ENCODE measurements at places on chromosomes 7 and 10. TPM values are rescaled to one million over a fixed set of nuclear protein-coding genes. Genes with fewer than 3 reads are reported as not detected.

DNA sequence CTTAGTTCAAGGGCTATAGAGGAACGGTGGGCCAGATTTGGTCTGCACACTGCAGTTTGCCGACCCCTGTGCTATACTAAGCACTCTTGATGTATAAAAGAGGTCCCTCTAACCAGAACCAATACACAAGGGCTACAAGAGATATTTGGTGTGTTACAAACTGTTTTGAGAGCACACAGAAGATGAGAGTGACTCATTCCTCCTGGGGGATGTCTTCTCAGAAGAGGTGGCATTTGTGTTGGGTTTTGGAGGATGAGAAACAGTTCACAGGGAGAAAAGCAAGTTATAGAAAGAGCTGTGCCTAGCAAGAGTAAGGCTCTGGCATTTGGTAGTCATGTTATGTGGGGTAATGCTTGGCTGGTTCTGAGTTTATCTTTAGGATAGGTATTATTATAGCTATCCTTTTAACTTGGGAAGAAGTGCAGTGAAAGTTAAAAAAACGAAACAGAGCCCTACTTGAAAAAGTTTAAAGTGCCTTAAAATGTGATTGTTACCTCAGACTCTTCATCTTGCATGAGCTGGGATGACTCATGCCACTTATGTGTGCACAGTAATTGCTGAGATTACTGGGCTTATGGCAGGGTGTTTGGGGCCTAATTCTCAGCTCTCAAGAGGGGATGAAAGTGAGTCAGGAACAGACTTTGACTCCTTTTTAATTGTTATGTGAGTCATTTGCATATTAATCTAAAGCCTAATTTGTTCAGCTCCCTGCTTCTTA, 160.4 kb downstream of the KIF20B start:
- H3K4me1 ChIP-seq: peaks cover 27% of the 10 kb centered on the region
- no peaks in the 10 kb centered on the region for H3K27me3 ChIP-seq
- H3K36me3 ChIP-seq: no peaks in the 10 kb centered on the region

- H3K36me3 ChIP-seq: no peaks in the 10 kb centered on the region
- no peak overlapping the region for H3K27ac ChIP-seq
- no peak for DNase-seq
- no peak overlapping the region for H3K4me3 ChIP-seq
- H3K27me3 ChIP-seq: peaks cover 7% of the 10 kb centered on the region
Measured at GRCh38 chr10:86072413-86072812, 294.2 kb downstream of the GRID1 start.

GRCh38 chr10:124916098-124916584, 25.8 kb upstream of the ZRANB1 start:
- peaks cover 35% of the 10 kb centered on the region for H3K4me1 ChIP-seq
- peaks cover 1% of the 10 kb centered on the region for H3K36me3 ChIP-seq
- H3K27me3 ChIP-seq: no peaks in the 10 kb centered on the region
- peak overlapping the region; percentile 85 for H3K27ac ChIP-seq

- peaks cover 3% of the 10 kb centered on the region for H3K27me3 ChIP-seq
- H3K4me3 ChIP-seq: no peak overlapping the region
- no peak for DNase-seq
- H3K27ac ChIP-seq: no peak overlapping the region
- H3K36me3 ChIP-seq: no peaks in the 10 kb centered on the region
Measured at GRCh38 chr7:43385309-43385680, 197.6 kb upstream of the STK17A start.

- H3K27me3 ChIP-seq: no peaks in the 10 kb centered on the region
- no peak overlapping the region for H3K27ac ChIP-seq
- no peak for DNase-seq
- H3K36me3 ChIP-seq: no peaks in the 10 kb centered on the region
- no peaks in the 10 kb centered on the region for H3K4me1 ChIP-seq
Measured at GRCh38 chr10:60473557-60473956, 83.9 kb upstream of the ANK3 start.

- H3K4me1 ChIP-seq: no peaks in the 10 kb centered on the region
- DNase-seq: no peak
- no peak overlapping the region for H3K27ac ChIP-seq
- no peak overlapping the region for H3K4me3 ChIP-seq
- H3K27me3 ChIP-seq: peaks cover 4% of the 10 kb centered on the region
- no peaks in the 10 kb centered on the region for H3K36me3 ChIP-seq
Measured at GRCh38 chr7:33982425-33982786, 77.1 kb downstream of the BMPER start.

- peaks cover 21% of the 10 kb centered on the region for H3K36me3 ChIP-seq
- H3K4me1 ChIP-seq: no peaks in the 10 kb centered on the region
- DNase-seq: no peak
- no peak overlapping the region for H3K4me3 ChIP-seq
- no peak overlapping the region for H3K27ac ChIP-seq
Measured at GRCh38 chr10:70856454-70856853, 31.9 kb downstream of the PCBD1 start.

- H3K4me1 ChIP-seq: no peaks in the 10 kb centered on the region
- DNase-seq: peak; percentile 62
- H3K27me3 ChIP-seq: no peaks in the 10 kb centered on the region
Measured at GRCh38 chr7:86939197-86939814, 120.1 kb downstream of the ELAPOR2 start.

DNA sequence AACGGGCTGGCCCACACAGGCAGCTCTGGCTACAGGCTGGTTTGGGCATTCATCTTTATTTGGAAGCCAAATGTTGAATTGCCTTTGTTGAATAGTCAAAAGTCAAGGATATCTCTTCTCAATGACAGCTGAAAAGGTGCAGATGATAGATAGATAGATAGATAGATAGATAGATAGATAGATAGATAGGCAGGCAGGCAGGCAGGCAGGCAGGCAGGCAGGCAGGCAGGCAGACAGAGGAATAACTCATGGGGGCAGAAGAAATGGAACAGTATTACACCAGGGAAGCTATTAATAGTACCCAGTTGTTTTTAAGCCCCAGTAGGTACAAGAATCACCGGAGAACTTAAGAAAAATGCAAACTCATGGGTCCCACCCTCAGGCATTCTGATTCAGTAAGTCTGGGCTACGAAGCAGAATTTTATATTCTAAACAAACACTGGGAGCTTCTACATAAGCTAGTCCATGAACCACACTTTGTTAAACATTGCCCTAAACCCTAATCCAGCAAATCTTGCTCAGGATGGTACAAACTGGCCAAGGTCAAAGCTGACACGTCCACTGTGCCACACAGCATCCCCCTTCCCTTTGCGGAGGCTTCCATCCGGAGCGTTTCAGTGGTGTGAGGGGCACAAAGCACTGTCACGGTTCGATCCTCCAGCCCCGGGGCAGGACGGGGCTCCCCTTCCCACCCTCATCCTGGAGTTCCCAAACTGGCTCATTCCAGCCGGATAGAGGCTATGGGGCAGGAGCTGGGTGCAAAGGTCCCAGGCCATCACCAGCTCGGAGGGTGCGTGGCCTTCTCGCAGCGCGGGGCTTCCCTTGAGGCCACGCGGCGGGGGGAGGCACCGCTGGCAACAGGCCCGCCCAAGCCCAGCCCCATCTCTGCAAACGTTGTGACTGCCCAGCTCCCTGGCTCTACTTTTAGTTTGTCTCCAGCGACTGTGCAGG, 6.7 kb downstream of the PRKAG2 start:
- no peaks in the 10 kb centered on the region for H3K36me3 ChIP-seq
- H3K27me3 ChIP-seq: no peaks in the 10 kb centered on the region
- no peak overlapping the region for H3K4me3 ChIP-seq
- peaks cover 20% of the 10 kb centered on the region for H3K4me1 ChIP-seq

DNA sequence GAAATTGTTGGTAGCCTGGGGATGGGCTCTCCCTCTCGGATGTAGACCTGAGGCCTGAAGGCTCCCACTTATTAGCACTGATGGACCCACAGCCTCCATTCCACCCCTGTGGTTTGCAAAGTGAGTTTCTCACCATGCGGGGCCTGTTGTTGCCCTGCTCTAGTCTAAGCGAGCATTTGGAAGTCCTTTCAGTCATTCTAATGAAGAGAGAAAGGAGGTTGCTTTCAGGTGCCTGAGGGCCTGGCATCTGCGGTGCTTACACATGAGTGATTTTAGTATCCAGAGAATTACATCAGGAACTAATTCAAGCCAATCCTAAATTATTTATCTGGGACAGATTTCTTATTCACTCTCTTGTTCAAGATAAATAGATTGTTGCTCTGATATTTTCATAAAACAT, 61.6 kb downstream of the NAMPT start:
- H3K4me3 ChIP-seq: no peak overlapping the region
- no peak overlapping the region for H3K27ac ChIP-seq
- DNase-seq: no peak
- H3K27me3 ChIP-seq: peaks cover 6% of the 10 kb centered on the region

GRCh38 chr7:92835851-92836488, 403 bp downstream of the CDK6 start:
- H3K27ac ChIP-seq: peak overlapping the region; percentile 97
- peak; percentile 50 for DNase-seq
- H3K4me3 ChIP-seq: peak overlapping the region; percentile 89
- peaks cover 18% of the 10 kb centered on the region for H3K4me1 ChIP-seq

DNA sequence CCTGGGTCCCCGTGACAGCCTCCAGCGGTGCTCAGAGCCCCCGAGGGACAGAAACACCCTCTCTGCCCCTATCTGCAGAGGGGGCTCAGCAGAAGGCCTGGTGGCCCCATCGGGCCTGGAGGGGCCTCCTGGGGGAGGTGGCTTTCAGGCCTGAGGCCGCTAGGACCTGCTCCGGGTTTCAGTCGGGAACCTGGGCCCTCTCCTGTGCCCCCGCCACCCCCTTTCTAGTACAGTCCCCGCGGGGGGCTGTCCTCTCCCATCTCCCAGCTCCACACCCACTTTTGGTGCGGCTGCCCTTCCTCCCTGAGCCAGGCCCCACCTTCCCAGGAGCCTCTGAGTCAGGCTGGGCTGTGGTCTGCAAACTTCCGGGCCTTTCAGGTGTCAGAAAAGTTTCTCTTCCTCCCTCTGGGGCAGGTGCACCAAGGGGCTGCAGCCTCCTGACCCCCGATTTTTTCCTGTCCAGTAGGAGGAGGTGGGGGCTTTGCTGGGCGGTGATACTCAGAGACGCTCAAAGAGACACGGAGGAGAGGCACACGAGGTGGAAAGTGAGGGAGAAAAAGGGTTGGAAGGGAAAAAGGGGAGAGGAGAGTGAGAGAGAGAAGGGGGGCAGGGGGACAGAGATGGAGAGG, 692 bp downstream of the CARD11 start:
- H3K27me3 ChIP-seq: no peaks in the 10 kb centered on the region
- H3K4me3 ChIP-seq: peak overlapping the region; percentile 99
- peaks cover 35% of the 10 kb centered on the region for H3K36me3 ChIP-seq
- H3K4me1 ChIP-seq: peaks cover 51% of the 10 kb centered on the region
- peak; percentile 90 for DNase-seq
- peak overlapping the region; percentile 99 for H3K27ac ChIP-seq

DNA sequence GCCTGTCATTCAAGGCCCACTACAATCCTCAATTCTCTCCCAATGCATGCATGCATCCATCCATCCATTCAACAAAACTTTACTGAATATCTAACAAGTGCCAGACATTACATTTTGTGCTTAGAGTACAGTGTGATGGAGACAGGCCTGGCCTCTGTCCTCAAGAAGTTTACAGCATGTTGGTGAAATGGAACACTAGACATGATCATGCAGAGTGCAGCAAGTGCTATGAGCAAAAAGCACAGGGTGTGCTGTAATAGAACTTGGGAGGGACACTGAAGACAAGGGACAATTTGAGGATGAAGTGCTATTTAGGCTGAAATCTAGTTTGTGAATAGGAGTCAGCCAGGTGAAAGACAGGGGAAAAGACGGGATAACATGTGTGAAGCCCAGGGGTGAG, 347.8 kb downstream of the PTEN start:
- H3K4me3 ChIP-seq: no peak overlapping the region
- H3K27ac ChIP-seq: no peak overlapping the region
- no peaks in the 10 kb centered on the region for H3K36me3 ChIP-seq
- no peaks in the 10 kb centered on the region for H3K27me3 ChIP-seq
- DNase-seq: no peak

GRCh38 chr10:29569795-29570194, 65.0 kb downstream of the SVIL start:
- no peak overlapping the region for H3K27ac ChIP-seq
- peaks cover 1% of the 10 kb centered on the region for H3K36me3 ChIP-seq
- no peak overlapping the region for H3K4me3 ChIP-seq
- no peaks in the 10 kb centered on the region for H3K4me1 ChIP-seq
- H3K27me3 ChIP-seq: no peaks in the 10 kb centered on the region

DNA sequence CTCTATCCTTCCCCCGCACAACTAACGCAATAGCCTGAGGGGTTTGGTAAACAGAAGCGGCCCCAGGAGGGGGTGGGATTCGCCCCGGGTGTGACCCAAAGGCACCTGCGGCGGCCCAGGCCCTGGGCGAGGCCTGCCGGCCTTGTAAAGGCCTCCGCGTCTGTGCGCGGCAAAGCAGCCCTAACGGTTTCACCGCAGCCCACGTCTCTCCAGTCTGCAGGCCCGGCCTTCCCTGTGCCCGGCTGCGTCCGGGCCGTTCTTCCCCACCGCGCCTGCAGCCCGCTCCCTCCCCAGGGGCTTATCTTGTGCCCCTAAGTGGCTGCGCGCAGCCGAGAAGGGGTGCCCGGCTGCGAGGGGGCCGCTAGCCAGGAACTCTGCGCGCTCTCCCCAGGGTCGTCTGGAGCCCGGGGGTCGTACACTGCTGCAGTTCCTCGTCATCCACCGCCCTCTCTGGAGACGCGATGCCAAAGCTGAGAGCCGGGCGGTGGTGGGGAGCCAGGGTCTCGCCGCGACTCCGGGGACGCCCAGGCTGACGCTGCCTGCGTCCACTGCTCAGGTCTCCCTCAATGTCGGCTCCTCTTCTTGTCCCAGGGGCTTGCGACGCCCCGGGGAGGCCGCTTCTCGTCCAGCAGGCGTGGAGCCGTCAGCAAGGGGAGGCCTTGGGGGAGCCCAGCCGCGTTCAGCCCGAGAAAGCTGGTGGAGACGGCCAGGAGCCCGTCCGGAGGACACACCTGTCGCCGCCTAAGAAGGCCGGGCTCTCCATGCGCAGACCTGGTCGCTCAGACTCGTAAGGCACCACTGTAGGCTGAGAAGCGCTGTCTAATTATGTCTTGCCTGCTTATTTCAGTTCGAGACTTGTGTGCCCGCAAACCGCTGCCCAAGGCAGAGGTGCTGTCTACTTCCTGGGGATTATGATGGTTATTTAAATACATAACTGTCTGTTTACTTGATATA, 132.3 kb downstream of the SPAG6 start:
- no peaks in the 10 kb centered on the region for H3K36me3 ChIP-seq
- peaks cover 45% of the 10 kb centered on the region for H3K27me3 ChIP-seq
- peaks cover 15% of the 10 kb centered on the region for H3K4me1 ChIP-seq
- H3K27ac ChIP-seq: no peak overlapping the region
- H3K4me3 ChIP-seq: no peak overlapping the region

DNA sequence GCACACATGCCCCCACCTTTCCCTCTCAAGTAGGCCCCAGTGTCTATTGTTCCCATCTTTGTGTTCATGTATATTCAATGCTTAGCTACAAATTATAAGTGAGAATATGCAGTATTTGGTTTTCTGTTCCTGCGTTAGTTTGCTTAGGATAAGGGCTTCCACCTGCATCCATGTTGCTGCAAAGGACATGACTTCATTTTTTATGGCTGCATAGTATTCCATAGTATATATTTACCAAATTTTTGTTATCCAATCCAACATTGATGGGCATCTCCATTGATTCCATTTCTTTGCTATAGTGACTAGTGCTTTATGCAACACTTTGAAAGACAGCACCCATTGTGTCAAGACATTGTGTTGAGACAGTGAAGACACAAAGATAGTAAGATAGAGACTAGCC, 19.0 kb upstream of the ABCB4 start:
- no peak overlapping the region for H3K4me3 ChIP-seq
- H3K27ac ChIP-seq: no peak overlapping the region
- no peaks in the 10 kb centered on the region for H3K36me3 ChIP-seq
- H3K4me1 ChIP-seq: no peaks in the 10 kb centered on the region
- H3K27me3 ChIP-seq: peaks cover 5% of the 10 kb centered on the region

Gene FEZF1
- not detected for total RNA-seq

Gene LIPJ
- not detected for total RNA-seq

Gene KCNH2
- 0.17 TPM for total RNA-seq

Gene GIMAP4
- total RNA-seq: 180 TPM

Gene SORBS1
- total RNA-seq: 0.93 TPM
